Stimulated activated CD8-positive, alpha-beta memory T cell treated with anti-CD3 and anti-CD28 coated beads, Interleukin-2, amount 100 ng/mL, for 1 hour (primary cell): ENCODE measurements at places on chromosomes 7 and 10.

DNA sequence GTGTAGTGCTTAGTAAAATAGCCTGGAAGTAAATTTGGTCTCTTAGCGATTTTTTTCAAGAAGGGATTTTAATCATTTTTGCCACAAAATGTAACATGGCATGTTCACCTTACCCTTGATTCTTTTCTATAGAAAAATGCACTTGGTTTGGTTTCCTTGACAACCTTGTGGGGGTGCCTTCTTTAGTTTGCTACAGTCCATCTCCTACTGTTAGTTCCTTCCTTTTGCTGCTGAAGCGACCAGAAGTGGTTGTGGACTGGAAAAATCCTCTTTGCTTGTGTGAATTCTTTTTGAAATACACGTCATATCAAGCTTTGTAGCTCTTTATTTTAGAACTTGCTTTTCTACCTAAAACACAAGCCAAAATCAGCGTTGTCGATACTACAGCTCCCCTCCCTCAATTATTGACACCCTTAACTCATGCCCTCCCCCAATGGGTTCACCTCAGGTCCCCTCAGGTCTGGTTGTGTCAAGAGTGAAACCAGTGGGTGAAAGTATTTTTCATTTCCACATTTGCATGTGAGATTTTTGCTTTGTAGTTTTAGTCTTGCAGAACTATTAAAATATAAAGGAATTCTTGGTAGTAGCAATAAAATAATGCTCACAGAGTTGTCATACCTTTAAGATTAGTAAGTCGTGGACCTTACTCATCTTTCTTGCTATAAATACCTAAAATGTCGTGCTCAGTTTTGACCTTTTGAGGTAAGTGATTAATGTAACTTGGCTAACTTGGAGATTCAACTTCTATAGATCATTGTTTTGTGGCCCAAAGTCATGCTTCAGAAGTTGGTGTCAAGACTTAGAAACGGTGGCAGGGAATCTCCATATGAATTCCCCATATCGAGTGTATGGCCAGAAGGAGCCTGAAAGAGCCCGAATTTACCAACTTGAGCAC lies 1.5 kb downstream of the ACTR3B start:
- no peak for DNase-seq

DNA sequence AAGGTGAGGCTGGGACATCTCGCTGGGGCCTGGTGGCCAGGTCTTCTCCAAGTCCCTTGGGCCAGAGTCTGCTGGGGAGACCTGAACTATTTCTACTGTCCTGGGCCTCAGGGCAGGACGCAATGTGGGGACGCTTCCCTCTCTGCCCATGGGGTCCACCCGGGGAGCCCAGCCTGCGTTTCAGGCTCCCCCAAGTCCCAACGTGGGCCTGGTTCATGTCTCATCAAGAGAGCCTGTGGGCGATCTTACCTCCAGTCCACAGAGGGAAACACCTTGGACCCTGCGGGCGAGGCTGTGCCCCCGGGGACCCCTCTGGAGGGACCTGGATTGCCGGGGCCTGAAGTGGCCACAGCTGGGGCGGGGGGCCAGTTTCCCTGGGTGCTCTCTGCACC lies 91.7 kb downstream of the DNAJB6 start:
- no peak for DNase-seq

- no peak for DNase-seq
Observed at GRCh38 chr7:149791-150636, 42.4 kb upstream of the FAM20C start.

GRCh38 chr10:5620966-5621365 lies 45.4 kb downstream of the ASB13 start:
- DNase-seq: no peak

DNA sequence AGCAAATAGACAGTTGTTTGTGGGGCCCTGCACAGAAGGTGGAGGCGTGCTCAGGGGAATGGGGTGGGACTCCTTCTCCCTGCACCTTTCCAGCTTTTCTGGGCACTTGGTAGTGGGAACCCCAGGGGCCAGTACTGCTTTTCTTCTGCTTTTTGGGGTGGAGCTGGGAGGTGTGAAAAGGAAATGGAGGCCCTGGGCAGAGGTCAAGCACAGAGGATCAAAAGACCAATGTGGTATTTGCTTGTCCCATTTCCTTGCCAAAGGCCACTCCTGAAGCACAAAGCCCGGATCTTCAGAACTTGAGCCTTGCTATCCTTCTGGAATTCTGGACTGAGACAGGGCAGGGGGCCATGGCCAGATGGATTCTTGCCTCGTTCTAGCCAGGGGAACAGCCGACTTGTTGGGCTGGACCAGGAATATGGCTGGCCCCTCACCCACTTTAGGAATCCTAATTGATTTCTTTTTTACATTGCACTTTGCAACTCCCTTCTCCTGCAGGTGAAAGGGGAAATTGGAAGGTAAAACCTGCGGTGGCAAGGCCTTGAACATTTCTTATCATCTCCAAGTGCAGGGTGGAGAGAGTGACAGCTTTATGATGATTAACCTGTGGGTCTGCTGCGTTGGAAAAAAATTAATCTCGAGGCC lies 26.5 kb downstream of the ADRA2A start:
- no peak for DNase-seq

GRCh38 chr7:123472327-123472726 lies 62.1 kb downstream of the IQUB start:
- DNase-seq: no peak

GRCh38 chr10:109880886-109881768 lies 42.2 kb downstream of the XPNPEP1 start:
- no peak for DNase-seq

GRCh38 chr10:26801831-26802230 lies 58.9 kb downstream of the ABI1 start:
- DNase-seq: no peak

DNA sequence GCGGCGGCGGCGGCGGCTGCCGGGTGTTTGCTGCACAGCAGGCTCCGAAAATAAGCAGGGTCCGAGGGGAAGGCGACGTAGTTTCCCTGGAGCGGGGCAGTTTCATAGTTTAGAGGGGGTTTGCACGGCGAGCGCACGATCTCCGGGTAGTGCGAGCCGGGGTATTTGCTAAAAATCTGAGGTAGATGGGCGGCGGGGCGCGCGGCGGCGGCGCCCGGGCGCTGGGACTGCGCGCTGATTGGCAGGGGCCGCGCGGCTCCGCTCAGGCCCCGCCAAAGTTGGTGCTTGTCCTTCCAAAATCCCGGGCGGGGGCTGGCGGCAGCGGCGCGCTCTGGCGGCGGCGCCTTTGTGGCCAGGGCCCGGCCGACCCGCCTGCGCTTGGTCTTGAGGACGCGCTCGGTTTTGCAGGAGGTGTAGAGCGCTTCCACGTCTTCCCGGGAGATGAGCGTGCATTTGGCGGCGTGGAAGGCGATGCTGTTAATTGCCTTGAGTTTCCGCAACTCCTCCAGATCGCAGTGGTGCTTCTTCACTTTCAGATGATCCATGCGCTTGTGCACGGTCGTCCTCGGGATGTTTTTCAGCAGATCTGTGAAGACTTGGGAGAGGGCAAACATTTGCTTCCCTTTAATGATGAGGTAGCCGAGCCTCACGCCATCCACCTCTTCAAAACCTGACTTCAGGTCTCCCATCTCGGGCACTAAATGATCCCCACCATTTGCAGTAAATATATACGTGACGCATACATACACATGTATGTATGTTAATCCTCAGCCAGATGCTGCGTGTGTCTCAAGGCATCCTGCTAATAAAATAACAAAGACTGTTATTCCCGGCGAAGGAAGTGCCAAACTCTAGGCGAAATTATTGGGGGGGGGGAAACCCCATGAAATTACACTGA lies 8.1 kb downstream of the SKIDA1 start:
- DNase-seq: no peak

DNA sequence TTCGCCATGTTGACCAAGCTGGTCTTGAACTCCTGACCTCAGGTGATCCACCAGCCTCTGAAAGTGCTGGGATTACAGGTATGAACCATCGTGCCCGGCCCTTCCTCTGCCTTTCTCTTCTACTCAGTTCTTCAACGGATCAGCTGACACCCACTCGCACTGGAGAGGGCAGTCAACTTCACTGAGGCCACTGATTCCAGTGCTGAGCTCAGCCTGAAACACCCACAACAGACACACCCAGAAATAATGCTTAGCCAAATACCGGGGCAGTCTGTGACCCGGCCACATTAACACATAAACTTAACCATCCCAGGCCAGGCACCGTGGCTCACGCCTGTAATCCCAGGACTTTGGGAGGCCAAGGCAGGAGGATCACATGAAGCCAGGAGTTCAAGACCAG lies 119.3 kb upstream of the CHST15 start:
- DNase-seq: no peak

DNA sequence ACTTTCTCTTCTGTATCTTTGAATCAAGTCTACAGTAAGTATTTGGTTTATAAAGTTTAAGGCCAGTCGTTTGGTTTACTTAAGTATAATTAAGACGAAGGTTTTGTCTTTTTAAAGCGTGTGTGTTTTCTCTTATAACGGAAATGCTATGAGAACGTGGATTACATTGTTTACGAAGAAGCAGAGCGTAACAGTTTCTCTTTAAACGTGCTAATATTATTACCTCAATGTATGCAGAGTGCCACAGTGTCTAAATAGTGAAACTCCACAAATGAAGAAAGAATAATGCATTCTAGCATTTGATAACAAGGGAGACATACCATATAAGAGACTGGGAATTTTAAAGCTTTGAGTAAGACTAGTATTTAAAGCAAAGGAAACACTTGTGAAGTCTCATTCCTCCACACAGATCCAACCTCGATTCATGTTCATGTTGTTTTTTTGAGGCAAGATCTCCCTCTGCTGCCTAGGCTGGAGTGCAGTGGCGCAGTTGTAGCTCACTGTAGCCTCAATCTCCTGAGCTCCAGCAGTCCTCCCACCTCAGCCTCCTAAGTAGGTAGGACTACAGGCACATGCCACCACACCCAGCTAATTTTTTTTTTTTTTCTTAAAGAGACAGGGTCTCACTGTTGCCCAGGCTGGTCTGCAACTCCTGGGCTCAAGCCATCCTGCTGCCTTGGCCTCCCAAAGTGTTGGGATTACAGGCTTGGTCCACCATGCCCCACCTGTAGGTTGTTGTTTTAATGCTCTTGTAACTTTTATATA lies 75.1 kb downstream of the ANKRD61 start:
- DNase-seq: no peak

GRCh38 chr10:31133251-31133791 lies 101.7 kb upstream of the ZNF438 start:
- no peak for DNase-seq

DNA sequence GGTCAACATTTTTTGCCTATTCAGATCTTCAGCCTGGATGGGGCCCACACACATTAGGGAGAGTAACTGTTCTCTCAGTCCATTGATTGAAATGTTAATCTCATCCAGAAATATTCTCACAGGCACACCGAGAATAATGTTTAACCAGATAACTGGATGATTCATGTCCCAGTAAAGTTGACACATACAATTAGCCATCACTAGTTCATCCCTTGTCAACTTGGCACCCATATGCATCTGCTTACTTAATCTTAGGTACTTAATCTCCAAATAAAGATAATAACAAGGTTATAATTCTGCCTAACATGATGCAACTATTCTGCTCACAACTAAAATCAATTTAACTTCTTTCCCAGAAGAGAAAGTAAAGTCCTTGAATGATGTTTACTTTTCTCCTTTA lies 502.6 kb downstream of the ADRA2A start:
- no peak for DNase-seq

GRCh38 chr10:33556620-33557019 lies 222.2 kb upstream of the NRP1 start:
- no peak for DNase-seq

DNA sequence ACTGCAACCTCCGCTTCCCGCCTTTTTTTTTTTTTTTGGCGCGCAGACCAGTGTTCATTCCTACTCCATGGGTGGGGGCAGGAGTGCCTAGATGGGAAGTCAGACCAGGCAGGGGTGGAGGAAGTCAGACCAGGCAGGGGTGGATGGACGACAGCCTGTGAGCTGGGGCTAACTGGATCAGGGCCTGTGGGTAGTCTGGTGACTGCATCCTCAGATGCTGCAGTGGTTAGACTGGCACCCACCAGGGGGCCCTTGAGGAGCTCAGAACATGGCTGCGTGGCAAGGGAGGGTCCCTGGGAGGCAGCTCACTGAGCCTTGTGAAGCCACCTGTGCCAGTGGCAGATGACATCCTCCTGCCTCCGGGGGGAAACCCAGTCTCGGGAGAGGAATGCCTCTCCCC lies 35.1 kb downstream of the RCC1L start:
- DNase-seq: no peak

DNA sequence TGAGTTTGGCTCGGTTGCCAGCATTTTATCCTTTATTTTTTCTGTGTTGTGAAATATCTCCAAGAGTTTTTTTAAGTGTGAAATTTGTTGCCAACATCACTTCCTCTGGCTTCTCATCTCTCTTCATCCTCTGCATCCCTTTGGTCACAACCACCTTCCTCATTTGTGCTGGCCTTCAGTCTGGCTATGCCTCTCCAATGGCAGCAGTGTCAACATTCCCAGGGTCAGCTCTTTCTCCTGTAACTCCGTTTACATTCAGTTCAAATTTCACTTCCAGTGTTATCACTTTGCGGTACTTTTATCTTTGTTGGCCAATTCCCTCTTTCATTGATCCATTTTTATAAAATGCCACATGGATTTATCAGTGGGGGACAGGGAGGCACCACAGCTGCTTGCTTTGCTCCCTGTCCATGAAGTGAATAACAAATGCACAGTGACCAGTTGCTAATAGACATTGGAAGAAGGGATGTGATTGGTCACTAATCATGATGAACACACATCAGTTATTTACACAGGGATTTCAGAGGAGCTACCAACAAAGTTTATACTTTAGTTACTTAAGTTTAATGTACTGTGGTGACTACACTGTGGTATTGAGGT lies 311.4 kb upstream of the LRGUK start:
- DNase-seq: no peak

DNA sequence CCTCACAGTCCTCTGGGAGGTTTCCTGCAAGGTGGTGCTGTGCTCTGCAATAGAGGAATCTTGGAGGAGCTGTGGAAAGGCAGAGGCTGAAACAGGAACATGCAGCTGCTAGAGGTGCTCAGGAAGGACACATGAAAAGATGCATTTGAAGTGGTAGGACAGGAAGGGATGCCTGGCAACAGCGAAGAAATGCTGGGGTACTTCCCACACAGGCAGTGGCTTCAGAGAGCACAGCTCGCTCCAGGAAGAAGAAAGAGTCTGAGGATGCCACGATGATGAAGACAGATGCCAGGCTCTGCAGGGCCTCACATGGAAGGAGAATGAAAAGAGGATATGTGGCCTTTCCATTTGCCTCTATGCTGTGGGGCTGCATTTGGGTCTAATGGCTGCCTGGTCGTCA lies 77.0 kb upstream of the TMEM72 start:
- no peak for DNase-seq

- DNase-seq: no peak
Observed at GRCh38 chr7:116711790-116712189, 39.8 kb downstream of the MET start.

DNA sequence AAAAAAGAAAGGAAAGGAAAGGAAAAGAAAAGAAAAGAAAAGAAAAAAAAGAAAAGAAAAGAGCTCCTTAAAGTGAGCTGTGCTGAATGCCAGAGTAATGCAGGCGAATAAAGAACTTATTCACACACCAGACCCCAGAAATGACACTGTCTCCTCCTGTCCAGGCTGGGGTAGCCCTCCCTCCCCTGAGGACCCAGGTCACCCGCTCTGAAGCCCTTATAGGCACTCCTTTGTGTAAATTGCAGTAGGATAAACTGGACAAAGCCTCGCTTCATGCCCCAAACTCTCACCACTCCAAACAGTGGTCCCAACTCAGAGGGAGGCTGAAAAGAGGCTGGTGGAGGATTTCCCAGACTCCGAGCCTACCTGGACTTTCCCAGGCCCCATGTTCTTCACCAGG lies 46.3 kb downstream of the PKD1L1 start:
- no peak for DNase-seq
